Cerebellar cortex (tissue), 1 donor: ENCODE measurements at places on chromosomes 6 and 20.

DNA sequence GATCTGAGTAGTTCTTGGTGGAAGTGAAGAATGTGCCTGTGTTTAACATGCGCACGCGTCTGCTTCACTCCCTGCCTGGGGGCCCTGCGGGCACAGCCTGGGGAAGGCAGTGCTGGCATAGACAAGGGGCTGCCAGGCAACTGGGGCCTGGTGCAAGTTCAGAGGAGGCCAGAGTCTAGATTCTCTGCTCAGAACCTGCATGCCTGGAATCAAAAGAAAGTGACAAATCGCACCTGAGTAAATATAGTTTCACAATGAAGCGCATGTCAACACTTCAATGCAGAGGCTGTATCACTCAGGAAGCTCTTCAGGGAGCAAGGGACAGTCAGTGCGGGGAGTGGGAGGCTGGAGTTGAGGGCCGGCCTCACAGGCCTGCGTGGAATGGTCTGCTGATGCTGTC is 24.2 kb upstream of the PPP1R14C start:
- no peak for DNase-seq

- DNase-seq: no peak
Observed at GRCh38 chr6:21626756-21627155, 33.2 kb downstream of the SOX4 start.

- DNase-seq: no peak
Observed at GRCh38 chr6:39453241-39453640, 130.7 kb upstream of the KCNK16 start.

GRCh38 chr6:167470101-167470835 is 145.4 kb downstream of the TTLL2 start:
- peak; percentile 85 for DNase-seq

DNA sequence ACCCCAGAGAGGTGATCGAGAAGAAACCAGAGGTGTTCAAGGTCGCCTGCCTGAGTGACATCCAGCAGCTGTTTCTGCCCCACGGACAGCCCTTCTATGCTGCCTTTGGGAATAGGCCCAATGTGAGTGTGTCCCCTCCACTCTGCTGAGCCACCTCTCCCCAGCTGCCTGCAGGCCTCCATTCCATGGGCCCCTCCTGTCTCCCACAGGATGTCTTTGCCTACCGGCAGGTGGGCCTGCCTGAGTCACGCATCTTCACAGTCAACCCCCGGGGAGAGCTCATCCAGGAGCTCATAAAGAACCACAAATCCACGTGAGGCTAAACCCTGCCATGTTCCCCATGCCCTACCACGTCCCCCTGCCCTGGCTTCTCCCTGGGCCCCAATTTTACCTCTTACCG is 8.4 kb downstream of the EMILIN3 start:
- no peak for DNase-seq

DNA sequence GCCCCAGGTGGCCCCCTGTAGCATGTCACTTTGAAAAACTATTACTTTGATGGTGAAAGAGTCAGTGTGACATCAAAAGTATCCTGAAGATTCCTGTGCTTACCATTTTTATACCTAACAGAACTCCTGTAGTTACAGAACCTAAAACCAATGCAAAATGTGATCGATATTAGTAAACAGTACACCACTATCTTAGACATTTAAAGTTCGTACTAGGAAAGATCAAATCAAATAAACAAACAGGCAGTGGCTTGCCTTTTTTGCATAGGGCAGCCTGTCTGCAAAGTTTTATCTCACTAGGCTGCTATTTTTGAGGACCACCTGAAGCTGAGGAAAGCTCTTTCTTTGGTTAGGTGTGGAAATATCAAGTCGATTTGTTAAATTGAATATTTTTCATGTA is 944.0 kb upstream of the CITED2 start:
- DNase-seq: no peak

- DNase-seq: peak; percentile 78
Observed at GRCh38 chr6:143060354-143060805, 309 bp upstream of the AIG1 start.

DNA sequence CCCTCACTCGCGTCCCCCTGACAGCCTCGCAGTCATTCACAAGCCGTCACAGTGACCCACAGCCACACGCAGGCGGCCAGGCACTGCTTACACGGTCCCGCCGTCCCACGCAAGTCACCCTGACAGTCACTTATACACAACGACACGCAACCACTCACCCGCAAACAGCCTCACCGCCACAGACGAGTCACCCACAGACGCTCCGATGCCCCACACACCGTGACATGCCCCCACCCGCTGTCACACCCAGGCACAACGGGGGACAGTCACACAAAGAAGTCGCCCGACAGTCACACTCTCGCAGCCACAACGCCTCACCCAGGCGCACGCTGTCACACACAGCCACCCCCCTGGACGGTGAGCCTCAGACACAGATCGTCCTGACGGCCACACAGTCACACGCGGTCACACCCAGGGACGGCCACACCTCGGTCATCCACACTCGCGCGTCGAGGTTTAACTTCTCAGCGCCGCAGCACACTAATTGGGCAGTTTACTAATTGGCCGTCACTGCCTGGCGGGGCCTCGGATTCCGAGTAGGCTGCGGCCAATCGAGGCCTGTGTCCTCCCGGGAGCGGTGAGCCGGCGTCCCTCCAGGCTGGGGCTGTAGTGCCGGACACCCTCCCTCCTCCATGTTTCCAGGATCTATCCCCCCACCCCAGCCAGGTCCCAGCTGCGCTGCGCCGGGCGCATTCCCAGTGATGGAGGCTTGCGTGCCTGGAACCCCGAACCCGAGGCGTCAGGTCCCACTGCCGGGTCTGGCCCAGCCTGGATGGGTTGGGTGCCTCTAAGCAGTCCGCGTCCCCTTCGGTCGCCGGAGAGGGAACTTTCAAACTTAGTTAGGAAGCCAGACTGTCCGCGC is 790 bp downstream of the TOX2 start:
- no peak for DNase-seq

- DNase-seq: no peak
Observed at GRCh38 chr20:41467220-41467619, 100.6 kb upstream of the EMILIN3 start.

DNA sequence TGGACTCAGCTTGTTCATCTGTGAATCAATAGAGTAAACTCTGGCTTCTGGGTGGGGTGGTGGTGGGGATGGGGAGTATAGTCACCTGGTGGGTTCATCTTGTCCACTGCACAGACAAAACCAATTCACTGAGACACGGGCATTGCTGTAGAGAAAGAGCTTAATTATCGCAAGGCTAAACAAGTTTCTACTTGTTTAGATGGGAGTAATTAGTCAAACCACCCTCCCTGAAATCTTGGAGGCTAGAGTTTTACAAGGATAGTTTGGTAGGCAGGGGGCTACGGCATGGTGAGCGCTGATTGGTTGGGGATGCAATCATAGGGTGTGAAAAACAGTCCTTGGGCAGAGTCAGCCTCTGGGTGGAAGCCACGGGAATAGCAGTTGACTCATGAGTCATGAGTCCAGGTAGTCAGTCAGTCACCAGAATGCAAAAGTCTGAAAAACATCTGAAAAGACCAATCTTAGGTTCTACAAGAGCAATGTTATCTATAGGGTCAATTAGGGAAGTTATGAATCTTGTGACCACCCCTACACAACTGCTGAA is 77.8 kb downstream of the STMND1 start:
- DNase-seq: no peak

- no peak for DNase-seq
Observed at GRCh38 chr6:170037541-170038250, 253.2 kb downstream of the DLL1 start.

DNA sequence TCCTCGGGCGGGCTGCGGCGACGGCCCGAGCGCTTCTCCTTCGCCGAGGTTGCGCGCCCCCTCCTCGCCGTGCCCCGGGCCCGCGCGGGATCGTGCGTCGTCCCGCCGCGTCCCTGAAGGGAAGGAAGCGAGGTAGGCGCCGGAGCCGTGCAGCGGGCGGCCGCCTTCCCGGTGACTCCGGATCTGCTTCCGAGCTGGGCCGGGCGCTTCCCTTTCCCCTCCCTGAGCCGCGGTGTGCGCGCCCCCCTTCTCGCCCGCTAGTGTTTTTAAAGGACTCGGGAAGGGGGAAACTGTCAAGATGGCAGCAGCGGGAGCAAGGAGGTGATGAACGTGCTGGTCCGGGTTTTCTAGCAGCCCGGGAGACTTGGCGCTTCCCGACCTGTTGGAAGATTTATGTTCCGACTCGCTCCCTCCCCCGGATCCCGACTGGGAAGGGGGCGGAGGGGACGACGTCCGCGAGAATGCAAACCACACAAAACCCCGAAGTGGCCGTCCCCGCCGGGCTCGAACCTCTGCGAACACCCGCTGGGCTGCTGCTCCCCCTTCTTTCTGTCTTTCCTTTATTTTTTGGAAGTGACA is 744 bp upstream of the FOXO3 start:
- peak; percentile 78 for DNase-seq

DNA sequence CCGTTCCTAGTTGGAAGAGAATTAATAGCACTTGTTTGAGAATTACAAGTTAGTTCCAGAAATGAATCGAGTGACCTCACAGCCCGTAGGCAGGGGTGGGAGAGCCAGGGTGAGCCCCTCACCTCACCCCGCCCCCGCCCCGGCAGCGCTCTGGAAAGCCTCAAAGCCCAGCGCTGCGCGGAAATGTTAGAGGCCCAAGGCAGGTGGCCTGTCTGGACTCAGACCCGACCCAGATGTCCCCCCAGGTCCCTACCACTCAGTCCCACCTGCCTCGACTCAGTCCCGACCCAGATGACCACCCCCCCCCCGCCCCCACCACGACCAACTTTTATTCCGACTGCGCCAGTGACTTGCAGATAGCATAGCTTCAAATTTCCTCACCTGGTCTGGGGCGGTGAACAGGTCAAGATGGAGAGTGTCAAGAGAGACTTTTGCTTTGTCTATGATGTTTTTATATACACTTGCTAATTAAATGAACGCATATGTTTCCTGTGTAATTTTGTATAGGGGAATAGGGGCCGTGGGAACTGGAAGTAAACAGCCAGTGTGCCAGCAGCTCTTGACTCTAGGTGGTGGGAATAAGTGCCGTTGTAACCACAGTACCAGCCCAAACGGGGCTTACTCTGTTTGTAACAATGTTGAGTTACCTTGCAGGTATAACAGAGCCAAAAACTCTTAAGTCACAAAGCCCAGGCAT is 1.2 kb upstream of the PXDC1 start:
- DNase-seq: no peak

GRCh38 chr6:157230910-157231309 is 92.4 kb downstream of the TMEM242 start:
- DNase-seq: no peak

- no peak for DNase-seq
Observed at GRCh38 chr20:32976746-32977145, 27.5 kb downstream of the SUN5 start.

- no peak for DNase-seq
Observed at GRCh38 chr20:32610472-32611218, 25.5 kb upstream of the NOL4L start.

GRCh38 chr6:129713806-129714333 is 3.9 kb upstream of the ARHGAP18 start:
- DNase-seq: no peak

- DNase-seq: no peak
Observed at GRCh38 chr6:82957171-82957867, 108.3 kb downstream of the UBE3D start.

- DNase-seq: no peak
Observed at GRCh38 chr6:87902383-87902782, 145.3 kb upstream of the SPACA1 start.

DNA sequence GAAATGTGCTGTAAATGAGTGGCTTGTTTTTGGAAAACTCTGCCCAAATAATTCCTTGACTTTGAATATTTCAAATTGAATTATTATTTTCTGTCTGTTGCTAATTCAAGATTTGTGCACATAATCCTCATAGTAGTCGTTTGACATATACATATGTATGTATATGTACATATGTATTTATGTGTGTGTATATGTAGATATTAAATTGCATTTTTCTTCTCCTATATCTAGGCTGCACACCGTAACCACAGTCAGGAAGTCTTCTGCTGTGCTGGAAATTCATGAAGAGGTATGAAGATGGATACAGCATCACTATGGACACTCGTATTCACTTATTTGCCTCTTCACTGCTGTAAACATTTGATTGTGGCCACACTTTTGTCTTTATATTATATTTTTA is 29.6 kb downstream of the OPN5 start:
- DNase-seq: no peak

DNA sequence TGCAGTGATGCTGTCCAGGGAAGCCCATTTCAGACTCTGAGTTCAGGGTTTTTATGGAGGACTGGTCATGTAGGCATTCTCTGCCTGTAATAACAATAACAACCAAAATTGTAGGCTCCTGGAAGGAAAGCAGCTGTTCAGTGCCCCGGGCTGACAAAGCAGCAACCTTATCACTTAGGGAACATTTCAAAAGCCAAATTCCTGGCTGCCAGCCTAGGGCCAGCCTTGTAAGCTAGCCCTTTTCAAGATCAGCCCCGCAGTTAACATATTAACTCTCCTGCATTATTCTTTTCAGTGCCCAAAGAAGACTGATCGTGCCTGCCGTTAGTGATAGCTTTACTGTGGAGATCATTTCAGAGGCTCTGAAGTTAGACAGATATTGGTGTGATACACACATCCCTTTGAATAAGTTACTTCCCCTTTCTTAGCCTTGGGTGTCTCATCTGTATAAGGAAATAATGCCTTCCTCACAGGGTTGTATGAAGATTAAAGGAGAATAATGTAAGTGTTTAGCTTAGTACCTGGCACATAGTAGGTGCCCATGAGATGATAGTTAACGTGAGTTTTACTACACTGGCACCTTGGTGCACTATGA is 44.1 kb downstream of the CTNNBL1 start:
- DNase-seq: no peak

DNA sequence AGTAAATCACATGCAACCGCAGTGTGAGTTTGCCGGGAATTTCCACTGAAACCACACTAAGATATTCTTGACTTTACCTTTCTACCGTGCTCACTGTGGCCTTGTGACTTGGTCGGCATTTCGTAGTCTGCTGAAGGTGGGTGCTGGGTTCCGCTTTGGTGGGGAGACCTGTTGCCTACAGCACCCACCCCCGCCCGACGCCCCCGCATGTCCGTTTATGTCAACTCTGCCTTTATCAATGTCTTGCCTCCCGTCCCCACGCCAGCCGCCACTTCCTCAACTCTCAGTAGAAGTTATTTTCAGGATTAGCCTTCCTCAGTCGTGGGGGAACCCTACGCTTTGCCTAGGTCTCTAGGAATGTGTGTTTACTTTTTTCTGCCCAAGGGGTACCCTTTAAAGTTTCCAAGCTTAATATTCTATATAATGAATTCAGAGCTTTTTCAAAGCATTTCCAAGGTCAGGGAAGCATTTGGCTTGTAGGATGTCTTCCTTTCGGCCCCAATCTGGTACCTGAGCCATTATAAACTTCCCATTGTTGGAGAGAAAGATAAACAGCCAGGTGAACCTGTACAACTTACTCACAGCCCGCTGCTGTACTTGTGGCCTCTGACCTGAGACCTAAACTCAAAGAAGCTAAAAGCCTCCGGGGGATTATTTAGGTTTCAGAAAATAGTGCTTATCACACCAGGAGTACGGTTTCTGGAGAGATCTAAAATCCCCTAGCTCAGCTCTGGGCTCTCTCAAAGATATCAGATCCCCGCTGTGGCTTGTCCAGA is 54.2 kb downstream of the TBC1D7 start:
- DNase-seq: no peak
